Epithelial cell of proximal tubule (primary cell): ENCODE measurements at places on chromosomes 5 and 9. TPM values are rescaled to one million over a fixed set of nuclear protein-coding genes. Genes with fewer than 3 reads are reported as not detected.

The ANKHD1 gene
- total RNA-seq: 28.4 and 32.6 TPM in 2 replicates

DNA sequence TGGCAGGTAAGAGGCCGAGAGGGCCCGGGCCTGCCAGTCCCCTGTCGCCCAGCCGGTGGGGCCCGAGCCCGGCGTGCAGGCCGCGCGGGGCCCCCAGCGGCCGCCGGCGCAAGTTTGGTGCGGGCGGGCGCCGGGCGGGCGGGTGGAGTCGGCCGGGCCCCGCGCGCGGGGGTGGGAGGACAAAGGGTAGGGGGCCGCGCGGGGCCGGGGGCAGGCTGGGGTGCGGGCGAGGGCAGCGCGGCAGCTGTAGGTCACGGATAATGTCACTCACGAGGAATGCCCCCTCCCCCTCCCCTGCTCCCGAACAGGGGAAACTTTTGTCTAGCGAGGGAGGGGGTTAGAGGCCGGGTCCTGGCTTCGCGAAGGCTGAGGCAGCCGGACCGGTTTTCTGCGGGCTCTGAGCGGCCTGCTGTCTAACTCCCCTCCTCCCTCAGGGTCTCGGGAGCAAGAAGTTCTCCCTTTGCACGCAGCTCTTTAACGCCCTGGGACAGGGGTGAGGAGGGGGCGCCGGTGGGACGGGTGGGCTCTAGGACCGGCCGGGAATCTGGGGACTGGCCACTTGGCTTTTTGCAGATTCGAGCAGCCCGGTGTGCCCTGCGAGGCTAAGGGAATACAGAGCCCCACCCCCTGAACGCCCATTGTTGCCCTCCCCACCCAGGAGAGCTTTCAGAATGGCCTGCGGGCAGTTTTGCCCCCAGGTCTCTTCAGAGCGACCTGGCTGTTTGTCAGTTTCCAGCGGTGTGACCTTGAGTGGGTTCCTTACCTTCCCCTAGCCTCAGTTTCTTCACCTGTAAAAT lies 21.3 kb upstream of the NDST1 start:
- DNase-seq: no peak

GRCh38 chr5:76801159-76801802 lies 17.5 kb upstream of the F2RL1 start:
- no peak for DNase-seq

DNA sequence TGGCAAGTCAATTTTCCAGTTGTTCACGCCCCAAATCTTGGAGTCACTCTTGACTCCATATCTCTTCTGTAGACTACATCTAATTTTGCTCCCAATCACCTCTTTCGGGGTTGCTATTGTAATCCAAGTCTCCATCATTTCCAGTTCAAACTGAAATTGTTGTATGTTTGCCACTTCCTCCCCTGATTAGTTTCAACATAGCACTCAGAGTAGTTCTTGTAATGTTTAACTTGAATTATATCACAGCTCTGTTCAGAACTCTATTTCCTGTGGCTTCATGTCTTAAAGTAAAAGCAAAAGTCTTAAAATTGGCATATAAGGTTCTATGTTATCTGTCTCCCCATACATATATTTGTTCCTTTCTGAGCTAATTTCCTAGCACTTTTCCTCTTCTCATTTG lies 348.5 kb upstream of the RIOK2 start:
- DNase-seq: no peak

DNA sequence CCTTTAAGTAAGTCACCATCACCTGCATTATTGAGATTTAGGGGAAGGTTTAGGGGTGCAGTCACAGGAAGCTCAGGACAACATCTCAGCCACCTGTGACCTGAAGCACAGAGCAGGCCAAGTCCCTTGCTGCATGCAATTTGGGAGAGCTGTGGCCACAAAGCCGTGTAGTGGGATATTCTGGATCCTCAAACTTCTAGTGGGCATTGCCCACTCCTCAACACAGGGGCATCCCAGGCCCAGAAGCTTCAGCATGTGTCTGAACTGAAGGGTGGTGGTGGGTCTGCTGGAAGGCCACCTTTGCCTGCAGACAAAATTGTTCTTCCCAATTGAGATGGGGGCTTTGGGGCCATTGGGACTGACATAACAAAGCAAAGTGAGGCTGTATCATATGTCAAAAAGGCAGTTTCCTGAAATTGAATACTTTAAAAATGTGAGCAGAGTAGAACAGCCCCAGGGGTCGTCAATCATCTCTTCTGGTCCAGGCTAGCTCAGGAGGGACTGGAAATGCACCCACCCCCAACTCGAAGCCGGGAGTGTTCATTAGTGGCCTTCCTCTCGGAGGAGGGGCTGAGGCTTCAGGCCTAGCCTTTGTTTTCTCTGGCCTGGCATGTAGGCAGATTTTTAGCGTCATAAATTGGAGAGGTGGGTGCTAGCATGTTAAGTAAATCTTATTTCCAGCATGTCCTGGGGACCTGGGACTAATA lies 2.8 kb upstream of the GADD45G start:
- no peak for DNase-seq

GRCh38 chr5:52041842-52042241 lies 658.6 kb downstream of the ISL1 start:
- no peak for DNase-seq
